ENCODE measurements at places on chromosomes 6 and 20.
A peak's percentile ranks its signal among the peaks of the same experiment; 100 is the strongest.

GRCh38 chr6:19013026-19013705 lies 626.0 kb downstream of the RNF144B start:
- no peak for DNase-seq

GRCh38 chr6:36142971-36143838 lies 12.9 kb downstream of the MAPK13 start:
- DNase-seq: no peak

- no peak for DNase-seq
These were observed 111.2 kb upstream of the PTPRT start for GRCh38 chr20:43300901-43301300.

DNA sequence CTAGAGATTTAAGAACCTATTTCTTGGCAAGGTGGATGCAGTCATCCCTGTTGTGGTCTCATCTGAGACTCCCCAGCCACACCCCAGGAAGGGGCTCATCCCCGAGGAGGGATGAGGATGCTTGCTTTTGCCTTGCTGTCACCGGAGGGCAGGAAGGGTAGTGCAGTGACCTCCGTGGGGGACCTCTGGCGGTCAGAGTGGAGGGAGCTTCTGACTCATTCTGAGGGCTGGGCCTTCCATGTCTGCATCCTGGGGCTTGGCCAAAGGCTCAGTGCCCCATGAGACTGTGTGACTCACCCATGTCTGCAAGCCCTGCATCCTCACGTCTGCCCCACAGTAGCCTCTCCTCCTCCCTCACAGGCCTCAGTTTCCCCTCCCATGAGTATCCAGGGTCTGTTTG lies 38.7 kb downstream of the UQCC2 start:
- DNase-seq: peak; percentile 95

- no peak for DNase-seq
These were observed 78.8 kb upstream of the ZBTB24 start for GRCh38 chr6:109561844-109562243.

DNA sequence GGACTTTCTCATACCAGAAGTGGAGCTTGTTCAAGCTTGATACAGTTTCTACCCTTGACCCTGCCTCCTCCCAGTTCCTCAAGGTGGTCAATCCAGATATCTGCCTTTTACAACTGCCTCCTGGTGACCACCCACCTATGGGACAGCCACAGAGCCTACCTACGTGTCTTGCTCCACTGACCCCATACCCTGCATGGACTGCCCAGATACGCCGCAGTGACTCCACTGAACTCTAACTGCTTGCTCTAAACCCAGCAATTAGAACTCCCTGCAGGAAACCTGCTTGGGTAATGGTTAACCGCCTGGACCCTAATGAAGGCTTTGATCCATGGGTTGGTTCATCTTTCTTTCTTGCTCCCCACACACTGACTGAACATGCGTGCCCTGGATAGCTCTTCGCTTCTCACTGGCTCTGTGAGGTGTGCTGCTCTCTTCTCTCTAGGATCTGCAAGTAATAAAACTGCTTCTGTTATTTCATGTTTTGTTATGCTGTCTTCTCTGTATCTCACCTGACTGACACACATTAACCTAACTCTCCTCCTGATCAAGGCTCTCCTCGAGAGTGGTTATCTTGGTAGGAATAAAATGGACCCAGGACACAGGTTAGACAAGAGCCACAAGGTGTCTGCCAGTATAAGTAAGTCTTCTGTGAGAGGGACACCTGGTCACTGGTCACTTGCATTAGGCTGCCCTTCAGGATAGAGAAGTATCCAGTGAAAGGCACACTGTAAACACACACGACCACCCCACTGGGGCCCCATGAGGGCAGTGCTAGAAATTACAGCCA lies 79.2 kb downstream of the CHD6 start:
- no peak for DNase-seq

DNA sequence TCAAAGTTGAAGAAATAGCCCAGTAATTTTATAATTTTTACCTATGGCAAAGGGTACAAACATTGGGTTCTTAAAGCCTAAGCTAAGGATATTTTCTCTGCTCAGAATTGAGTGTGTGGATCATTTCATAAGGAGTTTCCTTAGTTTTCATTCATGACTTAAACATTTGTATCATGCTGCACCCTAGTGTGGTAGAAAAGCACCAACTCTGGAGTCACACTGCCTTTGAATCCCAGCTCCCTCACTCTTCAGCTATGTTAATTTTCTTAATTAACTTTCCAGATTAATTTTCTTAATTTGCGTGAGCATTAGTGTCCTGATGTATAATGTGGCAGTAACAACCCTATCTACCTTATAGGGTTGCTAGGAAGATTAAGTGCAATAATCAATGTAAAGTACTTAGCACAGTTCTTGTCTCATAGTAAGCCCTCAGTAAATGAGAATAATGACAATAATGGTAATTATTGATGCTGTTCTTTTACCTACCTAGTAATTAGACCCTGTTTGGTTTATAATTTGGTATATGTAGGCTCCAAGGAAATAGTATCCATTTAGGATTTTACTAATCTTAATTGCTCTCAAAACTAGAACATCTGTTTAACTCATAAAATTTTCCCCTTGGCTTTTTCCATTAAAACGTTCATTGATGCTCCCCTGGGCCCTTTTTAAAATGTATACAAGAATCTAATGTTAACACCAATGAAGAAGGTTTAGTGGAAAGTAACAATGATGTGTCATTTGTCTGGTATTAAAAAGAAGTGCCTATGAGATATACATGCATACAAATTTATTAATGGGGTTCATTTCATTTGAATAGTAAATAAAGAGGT lies 31.6 kb downstream of the DSE start:
- DNase-seq: no peak

DNA sequence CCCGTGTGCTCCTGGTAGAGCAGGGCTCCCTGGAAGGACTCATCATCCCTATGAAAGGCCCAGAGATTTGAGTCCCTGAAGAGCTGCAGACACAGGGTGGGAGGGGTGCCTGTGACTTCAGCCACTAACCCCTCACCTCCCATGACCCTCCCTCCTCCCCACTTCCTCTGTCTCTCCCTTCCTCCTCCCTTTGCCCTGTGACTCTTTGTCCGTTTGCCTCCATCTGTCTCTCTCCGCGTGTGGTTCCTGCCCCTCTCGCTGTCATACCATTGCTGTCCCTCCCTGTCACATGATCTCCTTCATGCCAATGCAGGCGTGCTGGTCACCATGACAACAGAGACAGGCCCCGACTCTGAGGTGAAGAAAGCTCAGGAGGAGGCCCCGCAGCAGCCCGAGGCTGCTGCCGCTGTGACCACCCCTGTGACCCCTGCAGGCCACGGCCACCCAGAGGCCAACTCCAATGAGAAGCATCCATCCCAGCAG lies 19.0 kb downstream of the EPB41L1 start:
- DNase-seq: peak; percentile 22

- peak; percentile 64 for DNase-seq
These were observed 125.5 kb upstream of the TMEM170B start for GRCh38 chr6:11412011-11412424.

DNA sequence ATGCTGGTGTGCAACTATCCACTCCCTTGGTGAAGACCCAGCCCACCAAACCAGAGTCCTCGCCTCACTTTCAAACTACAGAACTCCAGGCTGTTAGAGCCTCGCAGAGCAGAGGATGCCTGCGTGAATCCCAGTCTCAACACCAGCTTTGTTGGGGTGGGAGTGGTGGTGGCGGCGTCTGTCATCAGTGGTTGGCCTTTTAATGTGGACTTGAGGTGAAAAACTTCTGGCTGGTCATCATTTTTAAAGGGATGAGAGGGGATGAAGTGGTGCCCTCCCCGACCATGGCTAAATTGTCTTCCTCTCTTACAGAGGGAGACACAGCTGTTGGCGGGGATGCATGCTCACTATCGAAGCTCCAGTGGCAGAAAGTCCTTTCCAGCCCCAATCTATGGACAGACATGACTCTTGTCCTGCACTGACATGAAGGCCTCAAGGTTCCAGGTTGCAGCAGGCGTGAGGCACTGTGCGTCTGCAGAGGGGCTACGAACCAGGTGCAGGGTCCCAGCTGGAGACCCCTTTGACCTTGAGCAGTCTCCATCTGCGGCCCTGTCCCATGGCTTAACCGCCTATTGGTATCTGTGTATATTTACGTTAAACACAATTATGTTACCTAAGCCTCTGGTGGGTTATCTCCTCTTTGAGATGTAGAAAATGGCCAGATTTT lies 54.9 kb downstream of the EZR start:
- DNase-seq: no peak

DNA sequence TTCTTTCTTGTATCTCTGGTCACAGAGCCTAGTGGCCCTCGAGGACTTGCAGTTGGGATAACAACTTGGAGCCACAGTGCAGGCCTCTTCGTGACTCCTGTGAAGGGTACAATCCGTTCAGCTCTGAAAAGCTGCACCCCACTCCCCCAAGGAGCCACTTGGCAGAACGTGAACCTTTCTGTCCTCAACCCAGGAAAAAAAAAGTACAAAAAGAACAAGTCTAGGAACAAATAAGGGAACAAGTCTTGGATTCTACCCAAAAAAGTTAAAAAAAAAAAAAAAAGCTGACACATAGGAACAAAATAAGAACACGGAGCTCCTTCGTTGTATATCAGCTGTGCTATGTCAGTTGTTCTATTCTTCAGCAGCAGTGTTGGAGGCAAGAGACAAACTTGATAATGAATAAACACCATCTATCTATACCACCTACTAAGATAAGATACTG lies 77.9 kb upstream of the TULP1 start:
- peak; percentile 51 for DNase-seq

- DNase-seq: no peak
These were observed 68.1 kb downstream of the SLC22A23 start for GRCh38 chr6:3388786-3389185.

GRCh38 chr6:41587131-41587879 lies 41.1 kb downstream of the FOXP4 start:
- DNase-seq: no peak

DNA sequence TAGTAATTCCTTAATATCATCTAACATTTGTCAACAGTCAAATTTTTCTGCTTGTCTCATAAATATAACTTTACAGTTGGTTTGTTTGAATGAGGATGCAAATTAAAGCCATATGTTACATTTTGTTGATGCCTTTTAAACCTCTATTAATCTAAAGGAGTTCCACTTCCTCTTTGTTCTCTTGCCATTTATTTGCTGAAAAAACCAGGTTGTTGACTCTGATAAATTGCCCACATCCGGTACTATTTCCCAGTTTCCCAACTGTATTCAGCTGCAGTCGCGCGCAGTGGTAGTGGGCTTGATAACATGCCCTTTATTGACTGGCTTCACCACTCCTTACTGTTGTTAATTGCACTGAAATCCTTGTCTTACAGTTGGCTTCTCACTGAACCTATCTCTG lies 32.8 kb upstream of the SIRPB2 start:
- DNase-seq: no peak

- DNase-seq: peak; percentile 55
These were observed 144.5 kb downstream of the CEBPB start for GRCh38 chr20:50335105-50335504.

GRCh38 chr20:48659858-48660257 lies 167.9 kb downstream of the PREX1 start:
- DNase-seq: no peak

DNA sequence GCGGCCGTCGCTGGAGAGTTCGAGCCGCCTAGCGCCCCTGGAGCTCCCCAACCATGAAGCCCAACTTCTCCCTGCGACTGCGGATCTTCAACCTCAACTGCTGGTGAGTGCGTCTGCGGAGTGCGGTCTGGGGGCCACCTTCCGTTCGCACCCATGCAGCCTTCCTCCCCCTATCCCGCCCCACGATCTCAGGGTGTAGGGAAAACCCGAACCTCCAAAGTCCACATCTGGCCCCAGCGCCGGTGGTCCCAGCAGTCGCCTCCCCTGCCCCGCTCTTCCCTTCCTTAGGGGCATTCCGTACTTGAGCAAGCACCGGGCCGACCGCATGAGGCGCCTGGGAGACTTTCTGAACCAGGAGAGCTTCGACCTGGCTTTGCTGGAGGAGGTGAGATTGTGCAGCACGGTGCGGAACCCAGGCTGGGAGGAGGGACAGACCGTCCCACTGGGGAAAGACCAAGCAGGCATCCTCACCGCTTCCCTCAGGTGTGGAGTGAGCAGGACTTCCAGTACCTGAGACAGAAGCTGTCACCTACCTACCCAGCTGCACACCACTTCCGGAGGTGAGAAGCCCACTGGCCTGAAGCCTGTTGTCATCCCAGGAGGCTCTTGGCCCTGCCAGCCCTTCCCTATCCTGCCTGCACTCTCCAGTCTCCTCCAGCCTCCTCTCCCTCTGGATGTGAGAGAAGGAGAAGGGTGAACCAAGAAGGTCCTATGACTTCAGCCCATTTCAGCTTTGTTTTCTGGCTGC lies 719 bp downstream of the SMPD2 start:
- DNase-seq: peak; percentile 47

GRCh38 chr20:40658509-40658908 lies 30.5 kb downstream of the MAFB start:
- no peak for DNase-seq

DNA sequence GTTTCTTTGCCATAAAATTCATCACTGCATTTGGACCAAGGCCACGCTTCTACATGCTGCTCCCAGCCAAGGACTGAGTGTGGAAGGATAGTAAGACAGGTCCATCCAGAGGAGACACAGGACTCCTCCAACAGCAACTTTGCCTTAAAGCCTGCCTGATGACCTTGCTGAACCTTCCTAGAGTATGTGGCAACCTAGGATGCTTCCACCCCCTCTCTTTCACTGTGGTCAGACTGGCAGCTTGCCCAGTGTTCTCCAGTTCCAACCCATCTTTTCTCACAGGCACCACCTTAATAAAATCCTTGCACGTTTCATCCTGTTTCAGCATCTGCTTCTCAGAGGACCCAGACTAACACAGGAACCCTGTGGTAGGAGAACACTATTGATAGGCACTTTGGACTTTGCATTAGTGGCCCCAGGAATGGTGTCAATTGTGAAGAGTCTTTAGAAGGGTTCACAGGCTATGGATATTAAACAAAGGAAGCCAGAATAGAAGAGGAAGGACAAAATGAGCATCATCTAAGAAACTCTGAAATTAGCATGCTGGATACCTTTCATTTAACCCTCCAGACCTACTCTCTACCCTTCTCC lies 2.4 kb upstream of the PKHD1 start:
- DNase-seq: no peak

- no peak for DNase-seq
These were observed 109.8 kb upstream of the POU3F2 start for GRCh38 chr6:98724537-98724936.

DNA sequence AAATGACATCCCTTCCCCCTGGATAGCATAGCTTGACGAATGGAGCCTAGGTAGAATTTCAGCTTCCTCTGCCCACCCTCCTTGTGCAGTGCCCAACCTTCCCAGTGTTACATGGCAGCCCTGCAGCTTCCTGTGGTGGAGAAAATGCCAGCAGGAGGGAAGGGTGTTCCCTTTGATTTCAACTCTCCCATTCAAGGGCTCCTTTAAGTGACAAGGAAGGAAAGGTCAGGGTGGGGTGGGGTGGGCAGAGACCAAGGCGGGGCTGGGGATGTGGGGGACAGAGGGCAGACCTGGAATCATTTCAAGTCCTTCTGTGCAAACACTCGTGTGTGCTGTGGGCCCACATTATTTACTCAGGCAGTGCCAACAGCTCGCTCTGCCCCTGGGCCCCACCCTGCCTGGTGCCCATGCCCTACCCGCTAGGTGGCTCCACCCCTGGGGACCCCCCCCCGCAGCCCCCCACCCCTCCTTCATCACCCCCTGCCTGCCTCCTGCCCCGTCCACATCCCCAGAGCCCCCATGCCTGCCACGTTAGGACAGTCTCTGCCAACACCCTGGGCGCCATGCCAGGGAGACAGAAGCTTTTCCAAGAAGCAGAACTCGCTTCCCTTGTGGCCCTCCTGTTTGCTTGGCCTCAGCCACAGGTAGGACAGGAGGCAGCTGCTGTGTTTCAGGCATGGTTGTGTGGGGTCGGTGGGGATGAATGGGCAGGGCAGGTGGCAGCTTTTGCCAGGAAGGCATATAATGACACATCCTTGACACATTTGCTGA lies 9.4 kb downstream of the SPDEF start:
- DNase-seq: no peak

- no peak for DNase-seq
These were observed 303.8 kb downstream of the COL12A1 start for GRCh38 chr6:74902089-74902488.
